ENCODE measurements at places on chromosomes 5 and 9. TPM values are rescaled to one million over a fixed set of nuclear protein-coding genes. Genes with fewer than 3 reads are reported as not detected.

DNA sequence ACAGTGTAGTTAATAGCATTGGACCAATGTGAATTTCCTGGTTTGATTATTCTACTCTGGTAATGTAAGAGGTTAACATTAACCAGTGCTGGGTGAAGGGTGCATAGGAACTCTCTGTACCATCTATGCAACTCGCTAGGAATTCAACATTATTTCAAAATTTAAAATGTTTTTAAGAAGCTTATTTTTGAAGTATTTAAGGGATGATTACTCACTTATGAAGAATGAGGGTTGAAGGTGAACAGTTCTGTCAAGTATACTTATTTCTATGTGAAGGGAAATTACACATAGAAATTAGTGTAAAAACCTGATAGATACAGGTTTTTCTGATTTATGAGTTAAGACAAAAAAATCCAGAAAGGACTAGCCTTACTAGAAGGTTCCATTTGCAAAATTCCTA, 165.8 kb downstream of the INSYN2B start:
- DNase-seq = no peak

DNA sequence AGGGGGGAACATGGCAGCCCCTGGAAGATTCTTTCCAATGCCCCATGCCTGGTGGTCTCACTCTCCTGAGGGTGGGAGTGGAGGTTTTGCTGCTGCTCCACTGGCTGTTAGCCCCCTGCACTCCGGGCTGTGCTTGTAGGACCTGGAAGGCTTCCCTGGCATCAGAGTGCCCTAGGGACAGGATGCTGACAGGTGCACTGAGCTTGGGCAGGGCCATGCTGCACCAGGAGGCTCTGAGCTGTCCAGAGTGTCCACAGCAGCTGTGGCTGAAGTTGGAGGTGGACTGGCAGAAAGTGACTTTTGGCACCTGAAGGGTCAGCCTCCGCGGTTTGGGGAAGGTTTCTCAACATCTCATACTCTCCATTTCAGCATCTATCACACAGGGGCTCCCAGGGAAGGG, 249.1 kb downstream of the GADD45G start:
- DNase-seq = no peak

DNA sequence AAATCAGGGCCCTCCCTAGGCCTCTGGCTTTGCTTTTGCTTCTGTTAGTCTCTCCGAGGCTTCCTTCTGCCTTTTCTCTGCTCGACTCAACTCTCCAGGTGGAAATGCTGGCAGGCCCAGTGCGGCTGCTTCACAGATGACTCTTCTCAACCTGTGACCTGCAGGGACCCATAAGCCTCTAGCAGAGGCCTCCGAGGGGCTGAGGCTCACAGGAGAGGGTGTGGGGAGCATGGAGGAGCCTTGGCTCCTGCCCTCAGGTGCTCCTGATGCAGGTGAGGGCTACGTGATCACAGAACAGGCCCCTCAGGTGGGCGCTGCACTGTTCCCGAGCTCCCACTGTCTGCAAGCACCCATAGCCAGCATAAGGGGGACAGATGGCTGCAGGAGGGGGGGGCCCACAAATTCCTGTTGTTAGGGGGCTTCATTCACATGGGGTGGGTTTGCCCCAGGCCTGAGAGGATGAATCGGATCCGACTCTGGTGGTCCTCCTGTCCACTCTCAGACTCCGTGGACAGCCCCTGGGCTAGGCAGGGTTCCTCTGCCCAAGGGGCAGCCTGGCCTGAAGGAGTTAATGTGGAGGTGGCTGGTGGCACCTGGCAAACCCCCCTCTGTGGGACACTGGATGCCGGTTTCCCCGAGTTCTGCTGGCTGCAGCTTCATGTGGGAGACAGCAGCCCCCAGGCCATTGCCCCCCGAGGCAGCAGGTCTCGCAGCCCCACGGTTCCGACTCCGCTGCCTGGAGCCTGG, 10.9 kb upstream of the FCN2 start:
- DNase-seq = no peak

DNA sequence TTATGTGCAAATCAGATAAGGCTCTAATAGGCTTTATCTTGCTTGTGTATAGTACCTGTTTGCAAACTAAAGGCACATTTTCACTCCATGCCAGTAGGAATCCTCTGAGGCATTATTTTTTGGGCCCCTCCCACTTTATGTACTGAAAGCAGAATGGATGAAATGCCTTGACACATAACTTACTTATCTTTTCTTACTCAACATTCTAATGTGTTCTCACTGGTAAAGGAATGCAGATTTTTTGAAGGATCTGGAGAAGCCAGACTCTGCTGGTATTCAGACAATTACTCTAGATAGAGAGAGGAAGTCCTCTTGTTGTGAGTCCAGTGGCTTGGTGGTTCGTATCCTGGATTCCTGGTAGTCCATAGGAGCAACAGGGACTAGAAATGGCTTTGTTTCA, 336.7 kb downstream of the CCDC171 start:
- no peak for DNase-seq

GRCh38 chr9:130243882-130244170, 21.7 kb upstream of the HMCN2 start:
- DNase-seq = no peak

- DNase-seq = no peak
Observed at GRCh38 chr5:13939638-13940037, 4.8 kb downstream of the DNAH5 start.

DNA sequence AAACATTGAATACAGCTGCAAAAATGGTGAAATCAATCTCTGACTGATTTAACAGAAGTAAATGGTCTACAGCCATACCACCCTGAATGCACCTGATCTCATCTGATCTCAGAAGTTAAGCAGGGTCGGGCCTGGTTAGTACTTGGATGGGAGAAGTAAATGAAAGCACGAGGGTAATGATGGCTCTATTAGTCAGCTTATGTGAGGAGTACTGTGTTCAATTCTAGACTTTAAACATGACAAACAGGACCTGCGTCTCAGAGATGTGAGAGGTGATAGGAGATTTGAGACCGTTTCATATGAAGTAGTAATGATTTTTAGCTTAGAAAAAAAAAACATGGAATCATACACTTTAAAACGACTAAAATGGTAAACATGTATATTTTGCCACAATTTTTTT, 77.1 kb upstream of the SUSD1 start:
- no peak for DNase-seq

DNA sequence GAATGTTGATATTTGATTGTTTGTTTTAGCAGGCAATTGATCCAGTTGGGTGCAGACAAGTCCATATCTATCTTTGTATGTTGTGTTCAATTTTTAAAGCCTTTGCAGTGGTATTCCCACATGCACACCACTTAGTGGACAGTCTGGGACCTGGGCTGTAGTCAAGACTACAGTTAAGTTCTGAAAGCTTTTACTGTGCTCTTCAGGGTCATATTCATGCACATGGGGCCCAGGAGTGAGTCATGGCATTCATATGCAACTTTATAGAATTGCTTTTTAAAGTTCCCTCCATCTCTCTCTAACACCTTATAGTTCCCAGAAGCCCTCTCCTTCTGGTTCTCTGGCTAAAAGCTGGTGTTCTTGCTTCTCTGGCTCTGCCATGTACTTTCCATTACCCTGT, 228.2 kb upstream of the CCNH start:
- DNase-seq = no peak

GRCh38 chr9:87520172-87520683, 22.6 kb downstream of the DAPK1 start:
- DNase-seq = no peak

DNA sequence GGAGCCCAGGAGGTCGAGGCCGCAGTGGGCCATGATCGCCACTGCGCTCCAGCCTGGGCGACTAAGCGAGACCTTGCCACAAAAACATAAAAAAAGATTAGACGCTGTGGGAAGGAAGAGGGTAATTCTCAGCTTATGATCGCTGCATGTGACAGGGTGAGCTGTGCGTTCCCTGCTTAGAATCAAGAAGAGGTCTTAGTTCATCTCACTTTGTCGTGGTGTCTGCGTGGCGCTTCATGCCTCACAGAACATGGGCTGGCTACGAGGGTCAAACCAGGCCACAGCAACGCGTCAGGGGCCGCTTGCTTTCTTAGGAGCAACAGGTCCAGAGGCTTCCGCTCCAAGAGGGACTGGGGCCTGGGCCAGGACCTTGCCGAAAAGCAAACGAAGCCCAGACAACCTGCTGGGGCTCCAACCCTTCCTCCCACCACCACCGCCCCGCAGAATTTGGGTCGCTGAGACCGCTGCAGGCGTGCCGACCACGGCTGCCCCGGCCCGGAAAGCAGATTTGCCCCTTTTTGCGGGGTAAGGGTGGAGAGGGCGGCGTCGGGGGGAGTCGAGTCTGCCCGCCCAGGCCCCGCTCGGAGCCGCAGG, 10.0 kb upstream of the GRIN1 start:
- DNase-seq = no peak

- DNase-seq = no peak
Observed at GRCh38 chr5:95083606-95084005, 201.3 kb downstream of the MCTP1 start.

DNA sequence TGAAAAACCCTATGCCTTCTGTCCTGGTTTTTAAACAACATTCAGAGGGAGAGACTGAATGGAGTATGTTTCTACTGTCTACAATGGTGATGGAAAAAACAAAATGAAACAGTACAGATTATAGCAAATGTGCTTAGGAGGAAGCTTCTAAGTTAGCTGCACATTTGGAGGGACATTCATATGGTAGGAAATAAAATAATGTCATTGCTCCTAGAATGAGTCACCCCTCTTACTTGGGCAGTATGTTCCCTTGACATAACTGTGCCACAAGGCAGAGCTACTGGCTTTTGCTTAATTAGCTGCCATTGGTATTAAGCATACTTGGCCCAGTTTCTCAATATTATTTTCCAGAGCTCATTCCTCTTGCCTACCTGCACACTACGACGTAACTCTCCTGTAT, 128.9 kb downstream of the GDNF start:
- no peak for DNase-seq

- no peak for DNase-seq
Observed at GRCh38 chr5:78720227-78720985, 71.8 kb upstream of the LHFPL2 start.

DNA sequence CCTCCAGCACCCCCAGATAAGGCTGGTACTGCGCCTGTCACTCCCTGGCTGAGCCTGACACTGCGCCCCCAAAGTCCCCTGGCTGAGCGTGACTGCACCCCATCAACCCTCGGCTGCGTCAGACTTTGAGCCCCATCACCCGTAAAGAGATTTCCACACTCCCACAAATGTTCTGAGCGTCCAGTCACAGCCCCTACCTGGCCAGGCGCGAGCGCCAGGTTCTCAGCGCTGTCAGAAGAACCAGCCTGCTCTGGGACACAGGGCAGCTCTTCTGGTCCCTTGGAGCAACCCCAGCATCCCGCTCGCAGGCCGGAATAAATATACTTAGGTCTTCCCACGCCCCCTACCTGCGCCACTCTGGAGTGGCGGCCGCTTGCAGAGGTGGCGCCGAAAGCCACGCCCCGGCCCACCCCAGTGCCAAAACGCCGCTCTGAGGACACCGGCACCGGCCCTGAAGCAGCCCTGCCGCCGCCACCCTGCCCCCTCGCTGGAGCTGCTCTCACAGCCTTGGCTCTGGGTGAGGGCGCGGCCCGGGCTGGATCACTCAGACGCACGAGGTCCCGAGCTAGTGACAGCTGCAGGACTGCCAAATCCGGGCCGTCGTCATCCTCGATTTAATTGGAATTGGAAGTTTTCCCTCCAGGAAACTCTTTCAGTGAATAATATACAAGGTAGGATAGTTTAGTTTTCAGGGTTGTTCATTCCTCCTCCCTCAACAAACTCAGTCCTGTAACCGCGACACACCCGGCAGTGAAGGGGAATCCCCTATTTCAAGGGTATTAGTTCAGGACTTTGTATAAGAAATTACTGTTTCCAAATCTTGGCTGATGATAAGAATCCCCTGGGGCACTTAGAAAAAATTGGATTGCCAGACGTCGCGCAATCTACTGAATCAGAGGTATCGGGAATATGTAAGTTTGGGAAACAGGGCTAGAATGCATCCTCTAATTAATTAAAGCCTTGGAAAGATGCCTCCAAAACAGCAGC, 1.2 kb upstream of the CEMIP2 start:
- DNase-seq = peak; percentile 71

- no peak for DNase-seq
Observed at GRCh38 chr5:128216860-128217531, 133.4 kb downstream of the SLC12A2 start.

GRCh38 chr5:68012429-68012828, 203.1 kb upstream of the PIK3R1 start:
- DNase-seq = no peak

GRCh38 chr5:166768536-166768935, 1522.9 kb upstream of the WWC1 start:
- DNase-seq = no peak

DNA sequence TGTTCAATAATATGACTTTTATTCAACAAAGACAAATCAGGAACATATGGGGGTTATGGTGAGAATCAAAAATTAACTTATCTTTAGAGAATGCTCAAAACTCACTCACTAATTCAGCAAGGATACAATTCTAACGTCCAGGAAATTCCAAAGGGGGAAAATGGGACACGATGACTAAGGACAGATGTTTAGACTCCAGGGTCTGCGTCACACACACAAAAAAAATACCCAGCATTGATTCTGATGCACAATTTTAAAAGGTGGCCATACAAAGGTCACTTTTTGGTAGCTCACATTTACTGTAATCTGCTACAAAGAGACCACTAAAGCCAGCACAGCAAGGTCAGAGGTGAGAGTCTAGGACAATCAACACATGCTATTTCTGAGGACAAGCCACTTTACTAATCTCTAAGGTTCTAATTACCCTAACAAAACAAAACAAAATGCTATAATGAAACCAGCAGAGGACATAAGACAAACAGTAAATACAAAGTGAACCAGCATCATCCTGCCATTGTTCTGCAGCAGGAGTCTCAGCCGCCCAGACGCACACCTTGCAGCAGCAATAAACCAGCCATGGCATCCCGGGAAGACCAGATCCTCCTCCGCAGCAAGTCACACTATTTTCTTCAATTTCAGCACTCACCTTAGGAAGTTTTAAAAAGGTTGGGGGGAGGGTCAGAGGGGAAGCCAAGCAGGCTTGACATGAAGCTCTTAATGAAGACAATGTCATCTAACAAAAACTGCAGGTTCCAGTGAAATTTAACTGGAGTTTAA, 57.8 kb downstream of the TTC39B start:
- no peak for DNase-seq

DNA sequence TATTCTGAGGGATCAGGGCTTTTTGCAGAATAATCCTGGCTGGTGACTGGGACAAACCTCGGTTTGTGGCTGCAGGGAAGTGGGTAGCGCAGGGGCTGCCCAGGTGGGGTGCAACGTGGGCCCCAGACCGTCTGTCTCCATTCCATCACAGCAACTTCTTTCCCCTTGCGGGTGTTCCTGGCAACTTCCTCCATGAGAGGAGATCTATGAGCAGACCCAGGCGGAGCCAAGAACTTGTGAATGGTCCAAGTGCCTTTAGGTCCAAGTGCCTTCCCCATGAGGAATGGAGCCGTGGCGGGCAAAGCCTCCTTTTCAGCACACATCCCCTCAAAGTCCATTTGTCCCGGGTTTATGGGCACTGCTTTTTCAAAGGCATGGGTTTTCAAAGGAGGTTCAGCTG, 136.5 kb downstream of the PHF2 start:
- DNase-seq = no peak

The DNAJC21 gene
- total RNA-seq = 54.0 TPM

The GPR150 gene
- total RNA-seq = 1.8 TPM

The CCL19 gene
- not detected for total RNA-seq
